Hindlimb muscle (tissue), 1 donor: ENCODE measurements at places on chromosomes 11 and 22. TPM values are rescaled to one million over a fixed set of nuclear protein-coding genes. Genes with fewer than 3 reads are reported as not detected.

DNA sequence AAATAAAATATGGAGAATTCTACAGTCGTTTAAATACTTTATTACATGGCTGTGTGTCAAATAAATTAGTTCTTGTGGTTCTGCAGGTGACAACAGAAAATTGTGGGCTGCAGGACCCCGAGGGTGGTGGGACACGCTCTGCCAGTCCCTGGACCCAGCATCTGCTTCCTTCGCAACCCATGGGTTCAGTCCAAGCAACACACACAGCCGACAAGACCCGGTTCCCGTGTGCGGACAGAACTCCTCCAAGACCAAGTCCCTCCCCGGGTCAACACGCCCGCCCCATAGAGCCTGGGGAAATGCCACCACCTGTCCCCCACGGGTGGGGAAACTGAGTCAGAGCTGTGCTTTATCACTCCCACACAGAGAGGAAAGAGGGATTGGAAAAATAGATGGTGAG, 238.9 kb downstream of the BRD1 start:
- no peak for DNase-seq

GRCh38 chr11:25949918-25950317, 382.0 kb upstream of the ANO3 start:
- no peak for DNase-seq

- no peak for DNase-seq
These were observed 8.7 kb upstream of the LTO1 start for GRCh38 chr11:69683764-69684333.

GRCh38 chr22:22218302-22218701, 26.3 kb upstream of the VPREB1 start:
- DNase-seq = no peak

BTBD18 gene
- polyA plus RNA-seq = 0.15 TPM

OR52I2 gene
- not detected for polyA plus RNA-seq

CCND1 gene
- polyA plus RNA-seq = 66.7 TPM

ESRRA gene
- 34.0 TPM for polyA plus RNA-seq

FZD4 gene
- 32.1 TPM for polyA plus RNA-seq

- DNase-seq = no peak
These were observed 201.9 kb downstream of the DDX10 start for GRCh38 chr11:108866781-108867180.

CADM1 gene
- 23.1 TPM for polyA plus RNA-seq
